ENCODE measurements at places on chromosomes 5 and 9.

DNA sequence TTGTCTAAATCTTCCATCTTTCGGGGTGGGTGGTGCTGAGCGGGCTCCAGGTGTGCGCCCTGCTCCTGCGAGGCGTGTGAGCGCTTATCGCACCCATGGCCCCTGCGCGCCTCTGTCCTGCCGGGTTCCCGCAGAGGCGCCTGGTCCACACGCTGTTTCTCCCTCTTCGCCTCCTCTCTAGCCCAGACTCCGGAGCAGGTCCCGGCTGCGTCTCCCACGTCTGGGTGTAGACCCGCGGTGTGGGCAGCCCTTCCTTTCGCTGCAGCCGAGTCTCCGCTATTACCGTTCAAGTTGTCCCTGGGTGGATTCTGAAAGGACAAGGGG lies 40.5 kb upstream of the PLEKHG4B start:
- no peak for DNase-seq

DNA sequence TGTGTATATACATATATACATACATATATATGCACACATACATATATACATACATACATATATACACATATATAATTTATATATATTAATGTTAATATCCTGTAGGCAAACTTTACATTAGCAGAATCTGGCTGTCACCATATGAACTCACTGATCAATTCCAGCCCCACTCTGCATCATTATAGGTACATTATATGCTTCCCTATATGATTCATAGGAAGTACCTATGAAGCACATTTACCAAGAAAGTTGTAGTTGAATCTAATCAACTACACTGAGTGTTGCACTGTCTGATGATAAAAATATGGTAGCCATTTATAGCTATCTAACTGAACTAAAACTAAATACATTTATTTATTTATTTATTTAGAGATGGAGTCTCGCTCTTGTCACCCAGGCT lies 5.5 kb upstream of the SPATA6L start:
- no peak for DNase-seq

DNA sequence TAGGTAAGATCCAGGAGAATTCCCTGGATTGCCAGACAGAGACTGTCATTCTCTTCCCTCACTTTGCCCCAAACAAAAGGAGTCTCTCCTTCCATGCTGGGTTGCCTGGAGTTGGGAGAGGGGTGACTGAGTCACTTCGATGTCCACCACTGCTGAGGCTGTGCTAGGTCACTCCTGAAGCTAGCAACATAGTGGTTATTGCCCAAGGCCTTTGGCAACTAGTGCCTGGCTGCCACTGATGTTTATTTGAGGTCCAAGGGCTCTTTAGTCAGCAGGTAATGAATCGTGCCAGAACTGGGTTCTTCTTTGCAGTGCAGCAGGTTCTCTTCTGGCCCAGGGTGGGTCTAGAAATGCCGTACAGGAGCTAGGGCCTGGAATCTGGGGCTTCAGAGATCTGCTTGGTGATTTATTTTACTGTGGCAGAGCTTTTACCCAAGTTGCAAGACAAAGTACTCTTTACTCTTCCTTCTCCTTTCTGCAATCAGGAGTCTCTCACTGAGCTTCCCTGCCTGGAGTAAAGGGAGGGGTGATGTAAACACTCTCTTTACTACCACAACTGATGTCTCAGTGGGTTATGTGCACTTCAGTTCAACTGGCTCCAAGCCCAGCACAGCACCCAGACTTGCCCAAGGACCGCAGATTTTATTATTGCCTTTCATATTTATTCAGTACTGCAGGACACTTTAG lies 155.7 kb upstream of the SH3GL2 start:
- DNase-seq, result no peak

GRCh38 chr9:126058591-126058990 lies 268.0 kb upstream of the MVB12B start:
- no peak for DNase-seq

- DNase-seq, result no peak
These were observed 160.7 kb downstream of the TTC39B start for GRCh38 chr9:15146268-15146700.

GRCh38 chr9:123426406-123426805 lies 70.4 kb downstream of the CRB2 start:
- DNase-seq, result no peak

DNA sequence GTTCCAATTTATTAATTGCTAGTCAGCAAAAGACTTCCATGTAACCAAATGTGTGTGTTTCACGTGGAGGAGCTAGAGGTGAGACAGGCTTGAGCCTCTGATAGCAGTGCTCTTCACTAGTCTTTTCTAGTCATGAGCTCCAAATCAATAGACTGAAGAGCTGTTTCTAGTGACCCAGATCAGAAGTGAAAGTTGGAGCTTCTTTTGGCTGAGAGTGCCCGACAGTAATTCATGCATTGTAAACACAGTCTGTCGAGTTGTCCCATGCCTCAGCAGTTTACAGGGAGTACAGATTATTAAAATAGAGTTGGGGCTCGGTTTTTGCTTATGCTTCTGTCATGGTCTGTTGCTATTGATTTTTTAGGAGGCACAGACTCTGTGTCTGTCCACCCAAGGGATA lies 793.1 kb downstream of the DTWD2 start:
- DNase-seq, result no peak

DNA sequence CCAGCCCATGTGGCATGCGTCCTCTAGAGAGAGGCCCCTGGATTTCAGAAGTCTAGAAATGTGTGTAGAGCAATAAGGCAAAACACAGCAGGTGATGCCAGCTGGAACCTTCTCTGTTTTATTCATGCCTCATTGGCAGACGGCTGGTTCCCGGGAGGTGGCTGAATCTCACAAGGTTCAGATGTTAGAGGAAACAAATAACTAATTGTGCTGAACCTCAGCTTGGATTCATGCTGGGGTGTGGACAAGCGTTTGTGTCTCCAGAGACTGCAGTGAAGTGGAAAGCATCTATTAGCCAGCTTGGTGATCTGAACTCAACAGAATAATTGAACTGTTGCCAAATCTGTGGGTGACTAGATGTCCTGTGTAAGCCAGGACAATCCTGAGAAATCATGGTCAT lies 131.1 kb upstream of the NR4A3 start:
- no peak for DNase-seq

GRCh38 chr9:14014218-14014617 lies 299.7 kb downstream of the NFIB start:
- no peak for DNase-seq

GRCh38 chr5:43020399-43020746 lies 19.7 kb downstream of the ANXA2R start:
- peak; percentile 49 for DNase-seq

GRCh38 chr5:149108651-149109280 lies 32.5 kb upstream of the ABLIM3 start:
- no peak for DNase-seq

- peak; percentile 45 for DNase-seq
These were observed 46.1 kb upstream of the RIC1 start for GRCh38 chr9:5582835-5583195.

DNA sequence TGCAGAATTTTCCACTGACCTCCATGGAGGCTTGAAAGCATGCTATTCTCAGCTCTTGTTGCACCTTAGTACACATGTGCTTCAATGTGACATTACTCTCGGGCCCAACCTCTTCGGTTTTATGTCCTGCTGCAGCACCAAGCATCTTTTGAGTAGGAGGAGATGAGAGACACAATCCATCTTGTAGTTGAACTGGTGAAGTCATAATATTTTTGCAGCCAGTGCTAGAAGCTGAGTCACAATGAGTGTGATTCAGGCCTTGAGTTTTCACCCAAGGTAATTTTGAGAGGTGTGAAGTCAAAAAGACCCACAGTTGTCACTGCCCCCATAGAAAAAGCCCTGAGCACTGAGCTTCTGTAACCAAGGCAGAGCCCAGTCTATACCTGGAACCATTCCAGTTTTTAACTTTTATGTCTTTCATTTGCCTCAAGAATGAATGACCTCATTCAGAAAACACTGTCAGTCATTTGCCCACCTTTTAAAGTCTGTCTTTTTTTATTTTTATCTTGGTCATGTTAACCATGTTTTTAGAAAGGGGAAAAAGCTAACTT lies 117.7 kb downstream of the ZNF462 start:
- no peak for DNase-seq

GRCh38 chr9:123336449-123336848 lies 19.5 kb upstream of the CRB2 start:
- no peak for DNase-seq

DNA sequence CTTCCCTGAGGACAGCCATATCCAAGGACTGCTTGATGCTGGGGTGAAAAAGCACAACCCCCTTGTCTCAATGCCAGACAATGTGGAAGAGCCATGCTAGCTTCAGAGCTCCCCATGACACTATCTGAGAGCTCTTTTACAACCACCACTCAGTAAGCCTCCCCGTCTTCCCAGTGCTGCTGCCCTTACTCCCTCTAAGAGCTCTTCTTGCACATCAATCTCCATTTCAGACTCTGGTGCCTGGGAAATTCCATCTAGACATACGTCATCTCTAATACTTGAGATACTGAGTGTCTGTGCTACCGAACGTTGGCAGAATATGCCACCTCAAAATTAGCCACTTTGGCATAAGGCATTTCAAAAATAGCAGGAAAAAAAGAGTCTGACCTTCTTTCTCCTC lies 94.5 kb downstream of the EDIL3 start:
- no peak for DNase-seq

DNA sequence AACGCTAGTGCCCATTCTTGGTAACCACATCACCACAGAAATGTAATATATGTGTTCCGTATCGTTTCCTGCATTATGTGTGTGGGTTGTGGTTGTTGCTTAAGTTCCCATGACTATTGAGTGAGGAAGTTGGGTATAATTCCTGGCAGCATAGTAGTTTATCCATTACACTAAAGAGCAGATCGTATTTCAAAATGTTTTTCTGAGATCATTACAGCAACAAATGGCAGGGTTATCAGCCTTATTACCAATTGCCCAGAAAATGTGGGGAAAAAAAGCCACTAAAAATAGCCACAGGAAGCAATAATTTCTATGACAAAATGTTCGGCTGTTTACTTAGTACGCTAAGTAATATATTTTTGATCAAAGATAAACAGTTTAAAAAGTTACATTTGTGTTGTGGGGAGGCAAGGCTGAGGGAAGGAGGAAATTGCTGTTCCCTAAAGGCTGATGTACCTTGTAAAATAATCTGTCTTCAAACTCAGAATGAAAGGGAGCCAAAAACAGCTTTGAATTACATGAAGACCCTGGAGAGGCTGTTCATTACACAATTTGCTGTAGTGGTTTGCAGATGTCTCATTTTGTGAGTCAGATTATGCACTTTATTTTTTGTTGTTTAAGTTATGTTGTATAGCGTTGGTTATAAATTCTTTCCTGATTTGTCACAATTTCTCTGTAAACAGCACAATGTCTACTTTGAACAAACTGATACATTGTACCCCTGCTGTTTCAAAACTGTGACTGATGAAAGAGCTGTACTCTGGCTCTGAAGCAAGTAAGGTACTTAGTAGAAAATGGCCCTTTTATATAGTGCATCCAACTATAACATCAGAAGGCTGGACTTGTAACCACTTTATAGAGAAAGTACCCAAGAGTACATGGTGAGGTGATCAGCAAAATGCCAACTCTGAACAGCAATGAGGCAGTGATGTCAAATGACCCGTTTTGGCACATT lies 1028.5 kb downstream of the NR2F1-AS1 start:
- no peak for DNase-seq

- DNase-seq, result no peak
These were observed 230.0 kb downstream of the AGTPBP1 start for GRCh38 chr9:85511746-85512145.

- DNase-seq, result no peak
These were observed 2.1 kb downstream of the ECSCR start for GRCh38 chr5:139460455-139460854.

GRCh38 chr9:132114102-132114707 lies 34.5 kb upstream of the MED27 start:
- peak; percentile 54 for DNase-seq

GRCh38 chr9:96607971-96608370 lies 11.7 kb downstream of the CDC14B start:
- DNase-seq, result no peak

DNA sequence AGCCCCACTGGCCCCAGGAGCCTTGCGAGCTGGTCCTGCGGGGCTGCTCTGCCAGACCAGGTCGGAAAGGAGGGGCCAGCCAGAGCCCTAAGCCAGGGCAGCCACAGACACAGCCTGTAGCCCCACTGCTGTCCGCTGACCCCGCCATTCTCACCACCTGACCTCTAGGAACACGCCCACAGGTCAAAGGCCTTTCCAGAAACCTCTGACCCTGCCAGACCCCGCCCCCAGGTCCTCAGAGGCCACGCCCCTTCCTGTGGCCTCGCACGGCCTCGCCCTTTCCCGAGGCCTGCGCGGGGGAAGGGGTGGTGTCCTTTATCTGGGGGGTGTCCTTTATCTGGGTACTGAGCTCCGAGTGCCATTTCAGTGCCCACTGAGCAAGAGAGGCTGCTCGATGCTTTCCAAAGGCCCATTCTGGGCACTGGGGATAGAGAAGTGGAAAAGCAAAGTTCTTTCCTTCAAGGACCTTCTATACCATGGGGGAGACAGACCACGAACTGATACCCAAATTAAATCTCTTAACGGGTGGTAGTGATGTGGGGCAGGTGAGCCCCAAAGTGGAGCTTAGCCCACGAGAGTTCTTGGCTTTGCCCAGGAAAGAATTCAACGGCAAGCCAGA lies 46.5 kb downstream of the P4HA2 start:
- DNase-seq, result no peak

GRCh38 chr9:123523001-123523400 lies 167.0 kb downstream of the CRB2 start:
- no peak for DNase-seq

DNA sequence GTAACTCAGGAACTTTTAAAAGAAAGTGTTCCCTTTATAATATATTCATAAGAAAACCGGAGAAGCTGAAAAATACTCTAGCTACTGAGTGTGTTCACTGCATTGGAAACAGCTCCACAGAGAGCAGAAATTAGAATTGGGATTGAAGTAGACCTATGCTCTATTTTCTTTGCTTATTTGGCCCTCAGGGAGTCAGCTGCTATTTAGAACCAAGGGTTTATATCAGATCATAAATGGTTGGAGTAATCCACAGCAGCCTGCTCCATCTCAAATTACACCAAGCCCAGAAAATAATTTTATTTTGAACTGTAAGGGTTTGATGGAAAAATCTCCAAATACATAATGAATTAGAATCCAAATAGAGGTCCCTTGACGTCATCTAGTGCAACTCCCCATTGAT lies 202.6 kb downstream of the ADAMTSL1 start:
- DNase-seq, result no peak

DNA sequence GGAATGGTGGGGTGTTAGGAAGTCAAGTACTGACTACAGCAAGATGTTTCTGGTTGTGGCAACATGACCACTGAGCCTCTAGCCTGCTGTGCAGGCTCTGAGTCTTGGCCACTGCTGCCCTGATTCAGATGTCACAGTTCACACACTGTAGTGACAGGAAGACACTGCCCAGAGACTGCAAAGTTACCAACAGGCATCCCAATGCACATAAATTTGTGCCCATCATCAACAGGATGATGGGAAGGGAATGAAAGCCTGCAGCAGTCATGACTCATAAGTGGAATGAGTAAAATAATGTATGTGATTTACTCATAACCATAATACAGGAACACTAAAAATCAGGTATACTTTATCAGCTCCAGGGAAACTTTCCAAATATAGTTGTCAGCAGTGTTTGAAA lies 251.6 kb upstream of the HAPLN1 start:
- DNase-seq, result no peak

DNA sequence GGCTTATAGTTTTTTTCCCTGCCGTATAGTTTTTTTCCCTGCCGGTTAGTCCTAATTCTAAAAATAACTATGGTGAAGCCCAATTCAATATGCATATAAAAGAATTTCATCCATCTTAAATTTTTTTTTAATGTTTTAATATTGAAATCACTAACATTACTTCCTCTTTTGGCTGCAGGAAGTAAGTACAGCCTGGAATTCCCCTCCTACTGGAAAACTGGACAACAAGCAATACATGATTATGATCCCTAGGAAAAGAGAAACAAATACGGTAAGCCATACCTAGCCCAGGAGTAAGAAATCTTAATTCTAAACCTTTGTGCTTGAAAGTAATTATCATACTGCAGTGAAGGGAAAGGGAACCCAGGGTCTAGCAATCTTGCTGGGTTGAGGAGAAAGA lies 119.0 kb downstream of the NR3C1 start:
- no peak for DNase-seq
